Stimulated activated CD8-positive, alpha-beta memory T cell treated with anti-CD3 and anti-CD28 coated beads, Interleukin-4, amount 100 ng/mL, for 24 hours (primary cell): ENCODE measurements at places on chromosomes 1 and 21.

- DNase-seq, result no peak
Measured at GRCh38 chr1:65479554-65480204, 59.2 kb downstream of the LEPR start.

DNA sequence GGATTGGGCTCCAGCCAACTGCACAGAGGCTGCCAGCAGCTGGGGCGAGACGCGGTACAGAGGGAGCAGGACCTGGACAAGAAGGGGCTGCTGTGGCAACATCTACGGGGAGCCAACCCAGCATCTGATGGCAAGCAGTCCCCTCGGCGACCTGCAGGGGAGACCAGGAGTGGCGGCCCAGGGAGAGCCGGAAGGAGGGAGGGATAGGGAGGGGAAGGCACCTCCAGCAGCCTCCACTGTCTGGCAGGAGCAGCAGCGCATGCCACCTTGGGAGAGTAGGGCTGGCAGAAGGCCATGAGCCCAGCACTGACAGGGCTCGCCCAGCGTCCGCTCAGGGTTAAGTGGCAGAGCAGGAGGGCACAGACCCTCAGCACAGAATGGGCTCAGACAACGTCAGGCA lies 17.3 kb downstream of the CHD5 start:
- no peak for DNase-seq

GRCh38 chr1:228158151-228159007 lies 7.2 kb upstream of the IBA57 start:
- no peak for DNase-seq

GRCh38 chr21:32653326-32653901 lies 41.2 kb upstream of the CFAP298 start:
- DNase-seq, result no peak

- no peak for DNase-seq
Measured at GRCh38 chr1:203932556-203932955, 71.2 kb downstream of the SNRPE start.

- no peak for DNase-seq
Measured at GRCh38 chr21:38775733-38776132, 30.0 kb upstream of the ETS2 start.

- DNase-seq, result no peak
Measured at GRCh38 chr21:35249636-35250035, 200.5 kb upstream of the RUNX1 start.

DNA sequence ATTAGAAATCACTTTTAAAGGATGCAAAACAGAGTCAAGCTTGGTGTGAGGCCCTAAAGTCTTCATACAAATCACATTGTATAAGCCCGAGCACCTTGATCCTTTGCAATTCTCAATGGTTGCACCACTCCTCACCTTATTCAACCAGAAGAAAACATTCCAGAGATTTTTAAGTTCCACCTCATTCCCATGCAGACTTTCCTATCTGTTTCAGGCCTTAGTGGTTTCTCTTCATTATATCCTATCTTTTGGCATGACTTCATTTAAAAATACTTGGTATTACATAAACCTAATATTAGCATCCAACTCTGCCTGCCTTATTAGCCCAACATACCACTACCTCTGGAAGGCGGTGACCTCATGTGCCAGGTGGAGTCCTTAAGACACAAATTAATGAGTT lies 9.3 kb upstream of the GREM2 start:
- no peak for DNase-seq

DNA sequence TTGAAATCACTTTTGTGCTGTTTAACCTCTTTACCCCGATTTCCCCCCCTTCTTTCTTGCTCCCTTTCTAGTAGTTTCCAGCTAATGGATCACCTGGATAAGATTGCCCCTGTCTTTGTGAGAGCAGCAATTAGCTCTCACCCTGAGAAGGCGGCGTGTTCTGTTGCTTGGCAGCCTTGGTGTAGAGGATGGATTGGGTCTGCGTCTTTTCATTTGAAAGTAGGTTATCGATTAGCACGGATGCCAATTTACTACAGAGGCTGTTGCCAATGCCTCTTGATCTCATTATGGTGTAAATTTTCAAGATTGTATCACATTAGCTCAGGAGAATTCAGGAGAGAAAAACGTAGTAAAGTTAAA lies 26.4 kb downstream of the KIF26B start:
- no peak for DNase-seq

DNA sequence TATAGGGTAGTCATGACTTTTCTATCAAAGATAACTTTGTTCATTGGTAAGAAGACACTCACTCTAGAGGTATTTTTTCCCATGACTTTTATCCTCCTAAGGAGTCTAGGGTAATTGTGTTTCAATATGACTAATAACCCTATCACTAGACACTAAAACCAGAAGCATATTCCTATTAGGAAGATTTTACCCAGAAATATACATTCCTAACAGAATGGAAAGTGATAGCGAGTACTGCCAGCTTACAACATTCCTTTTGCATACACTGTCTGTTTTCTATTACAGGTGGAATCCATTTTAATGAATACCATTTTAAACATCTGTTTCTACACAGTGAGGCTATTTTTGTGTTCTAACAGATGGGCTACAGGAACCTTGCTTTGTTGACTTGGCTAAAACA lies 31.4 kb upstream of the C1orf185 start:
- no peak for DNase-seq

DNA sequence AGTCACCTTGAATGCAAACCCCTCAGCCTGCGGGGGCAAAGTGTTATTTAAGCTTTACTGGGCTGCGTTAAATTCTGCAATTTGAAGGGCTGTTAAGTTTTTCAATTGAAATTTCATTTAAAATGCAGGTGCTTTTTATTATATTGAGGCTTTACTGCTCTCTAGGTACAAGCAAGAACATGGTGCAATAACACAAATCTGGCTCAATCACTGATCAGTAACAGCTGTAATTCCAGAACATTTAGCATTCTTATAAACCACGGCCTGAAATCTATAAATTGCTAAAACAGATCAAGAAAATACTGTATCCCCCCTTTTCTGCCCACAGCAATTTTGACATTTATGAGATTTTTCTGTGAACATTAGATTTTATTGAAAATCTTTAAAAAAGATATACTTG lies 322.8 kb downstream of the KCTD3 start:
- no peak for DNase-seq

GRCh38 chr1:173406783-173407230 lies 70.3 kb upstream of the PRDX6 start:
- DNase-seq, result no peak

- DNase-seq, result no peak
Measured at GRCh38 chr1:155104605-155105534, 22.8 kb upstream of the EFNA1 start.

DNA sequence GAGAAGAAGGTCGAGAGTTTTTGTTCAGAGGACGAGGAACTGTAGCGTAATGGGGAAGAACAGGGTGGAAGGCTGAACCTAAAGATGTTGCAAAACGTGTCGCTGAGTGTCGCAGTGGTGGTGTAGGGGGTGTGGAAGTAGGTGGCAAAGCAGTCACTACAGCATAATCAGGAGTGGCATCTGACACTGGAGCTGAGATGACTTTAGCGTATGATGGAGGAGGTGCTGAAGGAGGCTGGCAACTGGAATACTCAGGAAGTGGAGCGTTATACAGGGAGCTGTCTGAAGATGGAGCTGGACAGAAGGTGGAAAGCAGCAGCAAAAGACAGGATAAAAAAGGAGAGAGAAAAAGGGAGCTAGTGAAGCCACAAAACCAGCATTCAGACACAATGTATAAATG lies 89.9 kb upstream of the LBR start:
- no peak for DNase-seq

DNA sequence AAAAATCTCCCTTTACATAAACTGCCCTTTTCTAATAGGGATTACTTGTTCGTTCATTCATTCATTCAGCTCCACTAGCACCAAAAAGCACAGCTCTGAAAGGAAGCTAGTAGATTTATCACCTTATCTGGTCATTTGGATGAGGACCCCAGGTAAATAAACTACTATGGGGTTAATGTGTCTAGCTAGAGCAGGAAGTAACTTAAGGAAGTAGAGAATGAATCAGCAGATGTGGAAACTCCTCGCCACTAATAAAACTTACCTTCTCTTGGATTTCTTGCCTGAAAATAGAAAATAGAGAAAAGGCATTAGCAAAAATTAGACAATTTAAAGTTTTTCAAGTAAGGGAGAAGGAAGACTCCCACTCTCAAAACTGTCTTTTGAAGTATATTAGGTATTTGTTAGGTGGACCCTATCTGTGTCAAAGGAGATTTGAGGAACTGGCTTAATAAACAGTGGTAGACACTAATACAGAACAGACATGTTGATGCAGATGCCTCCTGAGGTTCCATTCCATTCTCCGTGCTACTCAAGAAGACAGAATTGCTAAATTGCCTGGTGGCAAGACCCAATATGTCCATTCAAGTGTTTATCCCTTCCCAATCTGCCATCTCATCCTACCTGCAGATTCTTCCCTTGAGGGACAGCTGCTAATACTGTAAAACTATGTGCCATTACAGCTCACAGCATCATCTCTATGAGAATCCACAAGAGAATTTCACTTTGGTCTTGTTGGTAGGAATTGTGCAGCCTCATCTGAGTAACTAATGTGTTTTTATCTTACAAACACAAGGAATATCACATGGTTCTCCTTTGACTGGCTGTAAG lies 14.9 kb downstream of the SELL start:
- no peak for DNase-seq

- DNase-seq, result no peak
Measured at GRCh38 chr1:9852410-9853248, 28.9 kb upstream of the CLSTN1 start.

DNA sequence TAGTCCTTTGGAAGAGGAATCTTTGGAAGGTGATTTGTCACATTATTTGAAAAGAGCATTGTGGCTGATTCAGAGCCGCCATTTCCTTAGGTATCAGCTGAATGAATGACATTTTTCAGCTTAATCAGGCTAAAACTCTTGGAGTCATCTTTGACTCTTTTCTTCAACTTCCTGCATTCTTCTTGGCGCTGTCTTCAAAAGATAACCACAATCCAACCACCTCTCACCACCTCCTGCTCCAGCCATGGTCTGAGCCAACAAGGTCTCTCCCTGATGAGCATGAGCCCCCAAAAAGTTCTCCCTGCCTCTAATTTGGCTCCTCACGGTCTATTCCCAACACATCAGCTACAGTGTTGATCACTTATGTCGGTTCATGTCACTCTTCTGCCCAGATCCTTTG lies 297.6 kb upstream of the RUNX1 start:
- DNase-seq, result no peak

GRCh38 chr21:35100349-35100811 lies 51.3 kb upstream of the RUNX1 start:
- DNase-seq, result no peak

GRCh38 chr1:108140936-108141335 lies 59.2 kb downstream of the SLC25A24 start:
- DNase-seq, result no peak

- no peak for DNase-seq
Measured at GRCh38 chr1:226609836-226610455, 61.4 kb downstream of the STUM start.

DNA sequence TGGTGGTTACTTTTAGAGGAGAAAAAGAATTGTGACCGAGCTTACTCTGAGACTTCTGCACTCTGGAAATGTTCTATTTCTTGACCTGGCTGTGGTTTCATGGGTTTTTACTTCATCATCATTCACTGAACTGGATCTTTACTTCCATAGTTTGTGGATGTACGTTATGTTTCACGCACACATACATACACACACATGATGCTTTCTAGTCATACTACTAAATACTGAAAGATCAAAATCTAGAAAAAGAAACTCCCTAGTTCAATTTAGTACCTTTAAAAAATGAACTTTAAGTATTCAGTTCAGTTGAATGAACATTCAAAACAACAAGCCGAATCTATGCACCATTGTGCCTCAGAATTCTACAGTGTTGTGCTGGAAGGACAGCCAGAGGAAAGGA lies 65.0 kb downstream of the TEX35 start:
- no peak for DNase-seq

DNA sequence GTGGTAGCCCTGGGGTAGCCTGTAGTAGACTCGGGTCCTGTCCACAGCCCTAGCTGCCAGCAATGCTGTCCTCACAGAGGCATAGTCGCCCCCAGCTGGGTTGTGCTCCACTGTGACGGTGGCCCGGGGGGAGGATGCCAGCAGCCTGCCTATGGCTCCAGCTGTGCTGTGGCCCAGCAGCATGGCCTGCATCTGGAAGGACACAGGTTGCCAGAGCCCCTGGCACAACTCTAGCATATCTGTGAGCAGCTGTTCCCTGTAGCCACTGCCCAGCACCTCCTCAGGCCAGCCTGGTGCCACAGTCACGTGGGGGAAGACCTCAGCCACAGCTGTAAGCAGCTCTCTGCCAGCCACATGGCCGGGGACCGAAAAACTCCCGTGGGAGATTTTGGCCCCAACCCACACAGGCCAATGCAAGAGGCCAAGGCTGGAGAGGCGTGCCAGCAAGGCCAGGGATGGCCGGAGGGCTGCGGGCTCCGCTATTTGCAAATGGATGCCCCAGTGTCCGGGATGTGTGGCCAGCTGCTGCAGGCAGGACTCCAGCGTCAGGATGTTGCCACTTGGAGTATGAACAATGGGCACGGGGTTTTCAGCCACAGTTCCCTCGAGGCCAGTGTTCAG lies 13.9 kb downstream of the FAM151A start:
- no peak for DNase-seq

GRCh38 chr1:171623651-171624331 lies 1.7 kb downstream of the MYOCOS start:
- no peak for DNase-seq

GRCh38 chr1:245862812-245863540 lies 644.1 kb downstream of the SMYD3 start:
- no peak for DNase-seq

DNA sequence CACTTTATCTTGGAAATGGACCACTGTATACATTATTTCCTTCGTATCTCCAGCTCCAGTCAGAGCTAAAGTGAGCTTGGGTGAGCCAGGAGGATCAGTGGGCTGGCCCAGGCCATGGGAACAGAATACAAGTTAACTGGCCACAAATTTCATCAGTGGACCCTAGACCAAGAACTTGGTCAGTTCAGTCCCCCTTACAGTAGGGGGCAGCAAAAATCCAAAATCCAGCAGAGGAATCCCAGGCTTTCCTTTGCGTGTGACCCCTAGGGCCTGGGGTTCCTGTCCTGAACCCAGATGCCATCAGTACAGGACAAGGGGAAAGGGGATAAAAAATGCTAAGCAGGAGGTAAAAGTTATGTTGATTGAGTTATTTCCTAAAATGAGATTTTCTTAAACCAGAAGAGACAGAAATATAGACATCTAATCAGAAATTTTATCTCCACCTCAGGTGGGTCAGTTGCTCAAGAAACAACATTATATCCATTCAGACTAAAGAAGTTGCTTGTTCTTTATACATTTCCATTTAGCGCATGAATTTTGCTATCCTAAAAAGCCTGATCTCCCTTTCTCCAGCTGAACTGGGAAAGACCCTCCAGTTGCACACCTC lies 24.1 kb upstream of the LCE5A start:
- no peak for DNase-seq

- DNase-seq, result no peak
Measured at GRCh38 chr1:115529216-115529897, 112.4 kb upstream of the VANGL1 start.

DNA sequence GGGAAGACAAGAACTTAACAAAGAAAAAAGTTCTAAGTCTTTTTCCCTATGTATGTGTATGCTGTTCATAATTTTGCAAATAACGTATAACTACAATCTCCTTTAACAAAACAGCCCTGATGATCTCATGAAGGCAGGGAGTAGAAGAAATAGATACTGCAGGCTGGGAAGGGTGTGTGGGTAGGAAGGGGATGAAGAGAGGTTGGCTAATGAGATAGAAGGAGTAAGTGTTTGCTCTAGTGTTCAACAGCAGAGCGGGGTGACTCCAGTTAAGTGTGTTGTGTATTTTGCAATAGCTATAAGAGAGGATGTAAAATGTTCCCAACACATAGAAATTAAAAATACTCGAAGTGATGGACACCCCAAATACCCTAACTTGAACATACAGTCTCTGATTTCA lies 20.1 kb downstream of the C1orf198 start:
- no peak for DNase-seq

GRCh38 chr1:156941675-156942074 lies 21.2 kb downstream of the LRRC71 start:
- no peak for DNase-seq
